Forelimb muscle (tissue), 1 donor: ENCODE measurements at places on chromosomes 7 and 10.

DNA sequence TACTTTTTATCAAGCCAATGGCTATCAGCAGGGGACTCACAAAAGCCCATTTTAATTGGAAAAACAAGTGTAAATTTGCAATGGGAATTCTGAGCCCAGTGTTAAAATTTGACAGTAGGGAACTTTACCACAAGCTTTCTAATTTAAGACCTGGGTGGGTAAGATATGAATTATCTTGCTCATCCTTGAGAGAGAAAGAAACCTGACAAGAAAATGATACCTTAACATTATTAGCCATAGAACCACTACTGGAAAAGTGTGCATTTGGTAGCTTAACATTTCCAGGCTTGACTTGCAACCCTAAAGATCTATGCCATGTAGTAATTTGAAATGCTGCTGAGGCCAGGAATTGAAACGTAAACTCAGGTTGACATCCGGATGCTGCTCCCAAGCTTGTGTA is 2.7 kb upstream of the ST8SIA6 start:
- no peak for DNase-seq

DNA sequence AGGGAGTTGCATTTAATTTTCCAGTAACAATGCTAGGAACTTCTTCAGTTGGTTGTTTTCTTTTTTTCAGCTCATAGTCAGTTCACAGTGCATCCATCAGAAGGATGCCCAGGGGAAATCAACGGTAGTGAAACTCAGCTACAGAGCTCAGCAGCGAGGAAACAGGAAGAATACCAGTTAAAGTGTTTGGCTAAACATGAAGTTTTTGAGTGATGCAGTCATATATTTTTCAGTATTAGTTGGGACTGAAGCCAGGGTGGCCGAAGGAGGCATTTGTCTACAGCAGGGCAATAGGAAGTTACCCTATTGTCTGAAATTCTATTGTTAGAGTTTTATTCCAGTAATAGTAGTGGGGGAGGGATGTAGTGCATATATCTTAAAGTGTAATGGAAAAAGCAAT is 45.3 kb upstream of the MALRD1 start:
- no peak for DNase-seq

- DNase-seq, result no peak
Observed at GRCh38 chr10:95242581-95243317, 48.1 kb downstream of the PDLIM1 start.

DNA sequence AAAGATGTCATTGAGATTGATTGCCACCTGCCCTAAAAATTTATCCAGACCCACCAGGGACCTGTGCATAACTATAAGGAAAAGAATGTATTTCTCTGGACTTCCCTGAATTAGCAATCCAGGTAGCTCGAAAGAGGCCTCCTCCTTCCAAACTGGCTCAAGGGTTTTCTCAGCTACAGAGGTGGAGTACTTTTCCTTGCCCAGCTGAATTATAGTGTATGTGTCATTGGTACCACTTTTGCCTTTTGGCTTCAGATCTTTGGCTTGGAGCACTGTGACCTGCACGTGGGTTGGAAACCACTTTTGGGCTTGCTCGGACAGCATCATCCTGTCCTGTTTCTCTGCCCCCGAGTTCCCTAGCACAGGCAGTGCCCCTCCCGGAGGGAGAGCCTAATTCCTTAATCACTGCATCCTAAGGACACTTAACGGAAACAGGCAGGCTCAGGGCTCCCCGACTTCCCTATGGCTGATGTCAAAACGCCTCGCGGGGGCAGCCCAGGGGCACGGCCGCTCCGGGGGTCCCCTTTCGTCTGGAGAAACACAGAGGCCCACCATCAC is 825 bp downstream of the RAB11FIP2 start:
- no peak for DNase-seq

DNA sequence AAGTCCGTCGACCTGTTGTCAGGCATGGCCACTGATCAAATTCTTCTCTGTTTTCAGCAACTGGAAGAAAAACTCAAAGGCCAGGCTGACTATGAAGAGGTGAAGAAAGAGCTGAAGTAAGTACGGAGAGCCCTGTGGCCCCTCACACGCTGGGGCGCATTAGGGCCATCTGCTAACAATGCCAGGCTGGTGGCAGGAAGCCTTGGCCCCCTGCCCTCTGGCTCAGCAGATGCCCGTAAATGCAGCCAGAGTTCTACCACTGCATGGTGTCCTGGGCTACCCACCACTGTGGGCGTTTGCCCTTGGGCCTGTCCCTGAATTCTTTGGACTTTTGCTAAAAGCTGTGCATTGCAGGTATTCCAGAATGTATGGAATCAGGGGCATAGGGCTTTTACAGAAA is 96.9 kb upstream of the SH2B2 start:
- no peak for DNase-seq

DNA sequence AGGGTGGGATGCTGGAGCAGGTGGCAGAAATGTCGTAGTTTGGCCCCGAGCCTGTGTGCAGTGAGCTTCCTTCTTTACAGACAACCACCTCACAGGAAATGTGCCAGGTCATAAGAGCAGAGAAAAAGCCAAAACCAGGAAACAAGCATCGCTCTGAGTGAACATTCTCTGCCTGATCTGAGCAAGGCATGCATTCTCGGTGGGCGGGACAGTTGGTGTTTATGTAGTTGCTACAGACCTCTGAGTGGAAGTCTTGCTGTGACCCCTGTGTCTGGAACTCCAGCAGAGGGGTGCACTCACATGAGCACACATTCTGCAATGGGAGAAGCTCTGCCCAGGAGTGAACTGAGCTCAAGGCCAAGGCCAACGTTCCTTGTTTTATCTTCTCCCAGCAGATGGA is 230.1 kb downstream of the TCERG1L start:
- no peak for DNase-seq

DNA sequence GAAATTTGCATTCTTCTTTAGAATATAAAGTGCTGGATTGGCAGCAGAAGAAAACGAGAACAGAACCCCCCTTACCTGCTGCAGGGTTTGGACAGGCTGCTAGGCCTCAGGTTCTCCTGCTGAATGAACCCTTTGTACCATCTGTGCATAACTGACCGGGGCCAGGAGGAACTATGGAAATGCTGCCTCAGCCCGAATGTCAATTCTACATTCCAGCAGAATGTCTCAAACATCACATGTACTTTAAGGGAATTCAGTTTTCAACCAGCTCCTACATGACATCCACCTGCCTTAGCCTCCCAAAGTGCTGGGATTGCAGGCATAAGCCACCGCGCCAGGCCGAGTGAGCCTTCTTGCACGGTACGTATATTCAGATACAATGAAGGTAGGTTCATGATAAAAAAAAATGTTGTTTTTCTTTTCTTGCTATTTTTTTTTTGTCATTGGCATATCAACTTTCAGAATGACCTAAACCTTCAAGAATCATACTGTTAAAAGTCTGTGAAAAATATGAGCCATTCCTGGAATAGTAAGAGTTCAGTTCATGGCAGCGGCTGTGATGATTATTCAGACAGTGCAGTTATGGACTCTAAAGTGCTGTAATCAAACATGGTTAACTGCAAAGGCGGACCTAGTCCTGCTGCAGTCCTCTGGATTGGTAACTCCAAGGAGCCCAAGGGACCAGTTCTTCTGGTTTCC is 84.4 kb upstream of the TNS3 start:
- DNase-seq, result no peak

DNA sequence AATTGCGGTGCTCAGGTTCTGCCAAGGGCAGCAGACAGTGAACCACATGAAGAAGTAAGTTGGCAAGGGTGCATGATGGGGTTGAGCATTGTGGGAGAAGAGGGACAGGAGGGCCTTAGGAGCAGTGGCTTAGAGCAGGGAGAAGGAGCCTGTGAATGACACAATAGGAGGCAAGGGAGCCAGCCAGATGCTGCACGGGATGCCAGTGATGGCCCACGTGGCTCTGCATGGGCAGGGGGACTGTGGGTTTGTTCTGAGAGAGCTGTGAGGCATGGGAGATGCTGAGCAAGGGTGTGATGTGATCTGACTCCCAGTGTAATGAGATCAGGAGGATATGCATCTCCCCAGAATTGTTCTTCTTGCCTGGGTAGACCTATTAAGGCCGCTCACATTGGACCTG is 60.9 kb downstream of the C10orf90 start:
- DNase-seq, result no peak
